ENCODE measurements at places on chromosomes 6 and 20.

DNA sequence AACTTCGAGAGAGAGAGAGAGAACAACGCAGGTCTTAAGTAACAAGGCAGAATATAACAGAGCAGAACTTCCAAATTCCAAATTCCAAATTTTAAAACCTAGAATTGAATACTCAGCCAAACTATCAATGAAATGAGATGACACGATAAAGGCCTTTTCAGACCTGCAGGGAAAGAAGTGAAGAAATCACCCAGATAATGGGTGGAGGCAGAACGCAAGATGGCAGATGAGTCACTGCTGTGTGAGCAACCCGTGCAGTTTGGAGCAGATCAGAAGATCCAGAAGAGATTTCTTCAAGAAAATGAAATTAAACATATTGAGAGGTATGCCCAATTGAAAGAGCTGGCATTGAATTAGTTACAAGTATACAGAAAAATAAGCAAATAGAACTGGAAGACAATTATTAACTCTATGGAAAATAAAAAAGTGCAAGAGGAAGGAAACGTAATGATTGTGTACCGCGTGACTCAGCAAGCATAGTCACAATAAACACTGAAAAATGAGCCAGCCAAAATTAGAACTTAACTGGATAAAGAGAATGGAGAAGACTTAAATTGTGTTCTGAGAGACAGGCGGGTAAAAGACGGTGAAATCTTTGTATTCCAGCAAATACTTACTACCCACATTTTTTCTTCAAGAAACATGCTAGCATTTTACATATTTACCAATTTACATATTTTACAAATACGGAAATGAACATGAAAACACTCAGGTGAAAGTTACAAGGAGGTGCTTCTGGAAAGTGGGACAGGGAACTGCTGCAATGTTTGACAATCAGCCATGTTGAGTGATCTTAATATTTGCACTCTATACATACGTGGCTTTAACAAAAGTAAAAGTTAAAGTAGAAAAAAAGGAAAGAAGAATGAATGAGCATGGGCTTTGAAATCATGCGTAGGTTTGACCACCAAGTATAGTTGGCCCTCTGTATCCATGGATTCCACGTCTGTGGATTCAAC lies 87.9 kb upstream of the CDYL start:
- no peak for DNase-seq

DNA sequence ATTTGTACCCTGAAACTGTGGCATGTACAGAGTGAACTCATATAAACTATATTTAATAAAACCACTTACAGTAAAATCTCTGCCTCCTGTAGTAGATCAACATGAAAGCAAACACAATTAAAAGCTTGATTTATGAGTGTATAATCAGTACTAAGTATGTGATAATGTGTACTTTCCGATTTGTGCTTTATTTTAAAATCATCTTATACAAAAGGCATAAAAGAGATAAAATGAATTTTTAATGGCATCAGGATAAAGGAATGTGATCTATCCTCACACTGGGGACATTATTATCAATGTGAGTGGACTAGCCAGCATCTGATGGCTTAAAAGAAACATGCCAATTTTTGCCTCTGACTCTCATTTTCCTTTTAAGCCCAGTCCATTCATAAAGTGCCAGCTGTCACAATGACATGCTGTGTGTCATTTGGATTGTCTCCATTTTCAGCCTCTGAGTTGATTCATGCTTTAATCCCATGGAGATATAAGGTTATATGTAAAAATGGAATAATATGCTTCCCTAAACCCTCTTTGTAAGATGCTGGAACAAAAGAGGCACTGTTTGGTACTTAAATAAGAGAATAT lies 831.6 kb upstream of the EYS start:
- DNase-seq, result no peak

DNA sequence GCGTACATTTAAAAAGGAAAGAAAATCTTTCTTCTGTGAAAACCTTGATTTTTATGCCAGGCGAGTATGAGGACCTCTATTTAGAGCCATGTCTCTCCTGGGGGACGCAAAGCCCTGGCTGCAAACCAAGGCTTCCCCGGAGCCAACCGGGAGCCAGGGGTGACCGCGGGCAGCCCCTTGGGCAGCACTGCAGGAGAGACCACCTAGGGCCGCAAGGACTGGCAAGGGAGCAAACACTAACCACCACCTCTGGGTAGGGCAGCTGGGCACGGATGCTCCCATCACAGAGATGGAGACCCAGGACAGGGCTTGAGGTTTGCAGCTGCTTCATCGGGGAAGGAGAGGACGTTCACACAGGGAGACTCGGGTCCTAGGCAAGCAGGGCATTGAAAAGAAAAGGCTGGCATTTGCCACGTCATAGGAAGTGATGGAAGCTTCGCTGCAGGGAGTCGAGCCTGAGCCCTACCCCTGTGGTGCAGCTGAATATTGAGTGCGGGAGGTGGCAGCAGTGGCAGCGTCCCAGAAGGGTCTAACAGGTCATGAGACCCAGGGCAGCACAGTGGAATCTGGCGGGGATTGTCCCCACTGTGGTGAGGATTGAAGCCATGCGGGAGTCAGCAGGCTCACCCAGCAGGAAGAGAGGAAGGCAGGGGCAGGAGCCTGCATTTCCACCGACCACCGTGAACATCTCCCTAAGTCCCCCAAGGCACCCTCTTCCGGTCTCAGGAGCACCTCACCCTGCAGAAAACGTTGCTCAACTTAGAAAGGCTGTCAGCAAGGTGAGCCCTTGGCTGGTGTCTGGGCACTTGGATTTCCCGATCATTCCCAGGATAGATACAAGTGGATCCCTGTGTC lies 156.2 kb upstream of the CST7 start:
- no peak for DNase-seq

DNA sequence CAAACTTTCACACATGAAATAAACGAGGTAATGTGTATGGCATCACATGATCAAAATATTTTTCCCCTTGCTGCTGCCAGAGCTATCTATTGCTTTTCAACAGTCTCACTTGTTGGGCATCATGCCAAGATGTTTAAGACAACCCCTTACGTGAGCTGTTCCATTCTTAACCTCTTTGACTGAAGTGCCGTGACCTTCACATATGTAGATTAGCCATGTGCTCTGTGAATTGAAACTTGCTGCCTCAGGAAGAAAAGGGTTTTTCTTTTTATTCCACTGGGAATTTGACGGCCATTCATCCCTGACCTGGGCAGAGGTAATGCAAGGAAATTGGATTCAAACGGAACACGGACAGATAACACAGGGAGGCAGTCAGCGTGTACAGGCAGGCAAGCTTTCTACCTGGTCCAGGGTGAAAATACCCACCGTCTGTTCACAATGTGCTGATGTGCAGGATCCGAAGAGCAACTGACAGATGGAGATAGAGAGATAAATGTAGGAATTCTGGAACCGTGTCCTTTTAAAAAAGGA lies 14.2 kb downstream of the ARID1B start:
- no peak for DNase-seq

DNA sequence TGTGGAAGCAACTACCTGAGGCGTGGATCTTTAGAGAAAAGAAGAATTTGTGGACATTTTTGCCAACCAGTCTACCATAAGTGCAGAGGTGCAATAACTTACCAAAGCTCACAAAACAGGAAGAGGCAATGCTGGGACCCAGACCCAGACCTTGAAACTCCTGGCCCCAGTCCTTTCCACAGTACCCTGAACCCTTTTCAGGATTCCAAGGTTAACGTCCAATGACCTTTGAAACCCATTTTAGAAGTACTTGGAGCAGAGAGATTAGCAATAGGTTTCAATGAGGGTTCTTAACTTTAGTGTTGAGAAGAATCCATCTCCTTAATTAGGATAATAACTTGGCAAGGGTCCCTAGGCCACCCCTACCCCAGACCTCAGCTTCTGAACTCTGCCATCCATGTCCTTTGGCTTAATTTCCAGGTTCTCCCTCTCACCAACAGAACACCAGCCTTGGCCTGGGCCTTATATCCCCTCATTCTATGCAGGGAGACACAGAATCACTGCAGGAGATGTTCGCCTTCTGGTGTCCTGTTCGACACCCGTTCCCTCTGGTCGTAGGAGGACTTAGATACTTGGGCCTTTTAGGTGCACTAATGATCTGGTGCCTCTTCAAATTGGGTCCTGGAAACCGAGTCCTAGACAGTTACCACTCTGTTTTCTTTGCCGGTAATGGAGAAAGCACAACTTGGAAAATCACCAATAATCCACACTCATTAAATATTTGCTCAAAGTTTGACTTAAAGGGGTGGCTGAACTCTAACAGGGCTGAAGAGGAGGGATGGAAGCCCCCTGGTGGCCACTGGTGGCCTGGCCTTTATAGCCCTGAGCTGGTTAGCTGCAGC lies 40.6 kb downstream of the ISM1 start:
- DNase-seq, result no peak

DNA sequence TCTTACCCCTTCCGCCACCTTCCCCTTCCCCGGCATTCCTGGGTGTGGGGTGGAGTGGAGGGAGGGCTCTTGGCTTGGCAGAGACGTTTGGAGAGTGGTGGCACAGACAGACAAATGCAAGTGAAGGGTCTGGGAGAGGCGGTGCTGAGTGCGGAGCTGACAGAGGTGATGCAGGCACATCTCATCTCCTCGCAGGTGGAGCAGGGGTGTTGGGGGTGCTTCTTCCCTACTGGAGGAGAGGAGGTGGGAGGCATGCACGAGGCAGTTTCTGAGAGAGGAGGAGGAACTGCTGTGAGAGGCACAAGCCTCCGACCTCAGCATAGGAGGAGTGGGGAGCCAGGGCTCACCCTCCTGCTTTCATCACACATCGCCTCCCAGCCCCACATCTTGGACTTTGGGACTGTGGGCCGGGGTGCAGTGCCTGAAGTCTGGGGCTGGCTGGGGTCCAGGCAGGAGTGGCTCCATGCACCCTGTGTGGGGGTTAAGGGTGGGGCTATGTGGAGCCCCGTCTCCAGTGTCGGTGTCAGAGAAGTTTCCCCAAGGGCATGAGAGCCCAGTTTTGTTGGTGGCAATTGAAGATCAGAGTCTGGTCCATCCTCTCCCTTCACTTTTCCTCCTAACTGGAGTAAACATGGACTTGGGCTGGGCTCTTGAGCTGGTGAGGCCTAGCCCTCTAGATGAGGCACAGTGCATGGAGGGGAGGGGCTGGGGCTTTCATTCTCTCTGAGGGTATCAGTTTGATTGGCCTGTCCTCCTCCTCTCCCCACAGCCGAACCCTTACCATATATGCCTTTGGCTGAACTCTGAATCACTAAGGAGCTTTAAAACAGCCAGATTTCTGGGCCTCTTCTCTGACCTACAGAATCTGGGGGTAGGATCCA lies 20.2 kb upstream of the SLC22A7 start:
- DNase-seq, result no peak
